ENCODE measurements at places on chromosomes 12 and 14.

- DNase-seq, result no peak
These were observed 14.8 kb downstream of the SH2B3 start for GRCh38 chr12:111420494-111420893.

DNA sequence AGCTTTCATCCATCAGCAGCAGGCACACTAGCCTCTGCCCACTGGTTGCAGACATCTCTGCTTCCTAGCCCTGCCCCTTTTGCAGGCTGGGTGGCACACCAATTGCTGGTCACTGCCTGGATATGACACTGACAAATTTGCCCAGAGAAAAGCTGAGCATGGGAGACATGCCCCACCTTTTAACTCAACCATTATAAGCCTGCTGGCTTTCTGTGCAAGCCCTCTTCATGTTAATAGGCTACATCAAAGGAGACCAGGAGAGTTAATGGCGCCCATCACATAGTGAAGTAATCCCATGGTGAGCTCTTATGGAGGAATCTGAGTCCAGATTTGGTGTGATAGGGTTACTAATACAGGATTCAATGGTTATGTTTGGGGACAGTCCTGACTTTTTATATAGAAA, 139.2 kb downstream of the KICS2 start:
- DNase-seq, result no peak

- DNase-seq, result no peak
These were observed 132.1 kb upstream of the SYT1 start for GRCh38 chr12:78732481-78732880.

GRCh38 chr12:47105914-47106674, 26.3 kb upstream of the AMIGO2 start:
- no peak for DNase-seq

GRCh38 chr12:2689879-2690278, 104.9 kb upstream of the FKBP4 start:
- no peak for DNase-seq

- DNase-seq, result no peak
These were observed 1.6 kb upstream of the MED21 start for GRCh38 chr12:27020761-27021160.

DNA sequence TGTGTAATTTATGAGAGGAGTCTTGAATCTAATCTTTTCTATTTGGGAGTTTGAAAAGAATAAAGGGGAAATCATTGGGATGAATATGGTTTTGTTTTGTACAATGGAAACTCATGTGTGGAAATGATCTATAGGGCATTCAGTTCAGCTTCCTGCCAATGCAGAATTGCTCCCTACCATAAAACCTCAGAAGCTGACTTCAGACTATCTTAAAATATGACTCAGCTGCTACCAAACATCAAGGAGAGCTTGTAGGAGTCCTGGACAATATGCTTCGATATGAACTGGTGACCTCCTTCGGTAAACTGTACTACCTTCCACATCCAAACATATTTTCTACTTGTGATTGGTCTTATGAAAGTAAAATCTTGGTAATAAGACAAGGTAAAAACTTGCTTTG, 160.6 kb downstream of the CAPZA3 start:
- no peak for DNase-seq

DNA sequence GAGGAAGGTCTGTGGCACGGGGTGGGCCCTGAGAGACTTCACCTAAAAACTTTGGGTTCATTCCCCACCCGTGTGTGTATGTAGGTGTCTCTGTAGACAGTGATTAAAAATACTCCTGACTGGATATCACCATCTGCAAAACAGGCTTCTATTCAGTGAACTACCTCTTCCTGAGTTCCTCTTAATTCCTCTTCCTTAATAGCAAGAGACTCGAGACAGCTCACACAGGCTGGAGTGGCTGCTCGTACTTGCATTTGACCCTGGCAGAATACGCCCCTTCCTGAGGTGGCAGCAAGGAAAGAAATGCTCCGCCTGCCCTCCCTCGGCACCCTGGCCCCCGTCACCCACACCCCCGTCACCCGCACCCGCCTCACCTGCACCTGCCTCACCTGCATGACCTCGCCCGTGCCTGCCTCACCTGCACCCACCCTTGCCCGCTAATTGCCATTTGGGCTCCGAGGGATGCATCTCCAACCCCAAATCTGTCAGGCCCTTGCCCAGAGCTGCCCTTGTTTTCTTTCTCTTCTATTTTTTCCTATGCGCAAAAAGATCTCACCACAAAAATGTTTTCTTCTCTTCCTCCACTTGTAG, 90.0 kb downstream of the FBXL14 start:
- no peak for DNase-seq

- DNase-seq, result no peak
These were observed 162.4 kb downstream of the CAND1 start for GRCh38 chr12:67431411-67432020.

- no peak for DNase-seq
These were observed 38.9 kb downstream of the SLC8B1 start for GRCh38 chr12:113295886-113296556.

DNA sequence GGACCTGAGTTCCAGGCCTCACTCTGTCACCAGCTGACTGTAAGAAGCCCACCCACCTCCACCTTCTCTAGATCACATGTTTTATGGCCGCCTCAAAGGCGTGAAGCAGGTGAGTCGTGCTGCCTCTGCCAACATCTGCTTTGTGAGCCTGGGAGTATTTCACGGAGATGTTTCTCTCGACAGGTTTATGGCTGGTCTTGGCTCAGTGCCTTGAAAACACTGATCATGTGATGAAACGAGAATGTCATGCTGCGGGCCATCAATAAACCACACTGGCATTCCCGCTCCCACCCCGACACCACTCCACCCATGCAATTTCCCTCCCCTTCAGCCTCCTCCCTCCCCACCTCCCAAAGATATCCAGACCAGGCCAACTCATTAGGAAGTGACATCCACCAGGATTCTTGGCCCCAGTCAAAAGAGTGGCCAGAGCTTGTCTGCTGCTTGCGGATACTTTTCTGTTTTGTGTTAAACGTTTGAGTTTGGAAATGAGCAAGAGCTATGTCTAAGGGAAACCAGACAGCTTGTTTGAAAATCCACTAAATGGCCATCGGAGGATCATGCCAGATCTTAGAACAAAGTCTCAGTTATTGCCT, 53.8 kb upstream of the NTF3 start:
- no peak for DNase-seq

- DNase-seq, result no peak
These were observed 165.3 kb downstream of the ALX1 start for GRCh38 chr12:85445060-85445938.

- peak; percentile 2 for DNase-seq
These were observed 11.9 kb downstream of the PTGDR start for GRCh38 chr14:52279408-52279807.

DNA sequence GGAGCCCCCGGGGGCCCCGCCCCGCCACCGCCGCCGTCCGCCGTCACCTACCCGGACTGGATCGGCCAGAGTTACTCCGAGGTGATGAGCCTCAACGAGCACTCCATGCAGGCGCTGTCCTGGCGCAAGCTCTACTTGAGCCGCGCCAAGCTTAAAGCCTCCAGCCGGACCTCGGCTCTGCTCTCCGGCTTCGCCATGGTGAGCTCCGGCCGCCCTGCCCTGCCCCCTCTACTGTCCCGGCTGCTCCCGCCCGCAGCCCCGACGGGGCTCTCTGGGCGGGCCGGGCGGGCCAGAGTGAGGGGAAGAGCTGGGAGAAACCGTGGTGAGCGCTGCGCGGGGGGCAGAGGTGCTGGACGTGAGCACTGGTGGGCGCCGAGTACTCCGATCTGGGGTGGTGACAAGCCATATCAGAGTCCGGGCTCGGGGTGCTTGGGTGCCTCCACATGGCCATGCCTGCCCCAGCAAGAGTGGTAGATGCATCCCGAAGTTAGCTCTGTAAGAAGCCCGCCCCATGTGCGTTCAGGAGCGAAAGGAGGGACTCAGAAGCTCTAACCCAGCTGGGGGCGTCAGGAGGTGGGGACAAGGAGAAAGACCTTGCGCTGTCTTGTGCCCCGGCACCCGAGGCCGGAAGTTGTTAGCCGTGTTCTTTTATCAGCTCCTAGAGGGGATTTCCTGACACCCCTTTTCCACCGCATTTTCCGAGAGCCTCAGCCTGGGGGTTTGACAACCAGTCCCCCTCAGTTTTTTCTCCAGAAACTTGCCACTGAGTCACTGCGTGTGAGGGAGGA, 717 bp downstream of the ORAI1 start:
- no peak for DNase-seq

DNA sequence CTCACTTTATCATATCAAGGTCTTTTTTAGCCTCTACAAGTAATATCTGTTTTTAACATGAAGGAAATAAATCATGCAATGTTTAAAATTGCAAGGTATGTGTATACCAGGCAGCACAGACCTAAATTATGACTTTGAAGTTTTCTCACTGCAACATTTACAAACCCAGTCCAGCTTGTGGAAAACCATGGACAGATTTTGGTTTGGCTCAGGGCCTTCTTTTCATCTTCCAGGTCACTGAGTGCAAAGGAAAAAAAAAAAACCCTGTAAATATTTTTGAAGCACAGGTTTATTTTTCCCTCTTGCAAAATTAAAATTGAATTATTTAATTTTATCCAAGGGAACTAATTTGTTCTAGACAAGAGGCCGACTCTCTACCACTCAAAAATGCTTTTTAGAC, 13.8 kb downstream of the MGP start:
- no peak for DNase-seq

- no peak for DNase-seq
These were observed 34.6 kb downstream of the PTPRO start for GRCh38 chr12:15356951-15357364.

- DNase-seq, result peak; percentile 96
These were observed 2.1 kb upstream of the PLEK2 start for GRCh38 chr14:67413806-67414769.

- DNase-seq, result no peak
These were observed 2.6 kb downstream of the DTX1 start for GRCh38 chr12:113059071-113059595.

GRCh38 chr12:56255671-56256070, 2.5 kb downstream of the ANKRD52 start:
- no peak for DNase-seq

DNA sequence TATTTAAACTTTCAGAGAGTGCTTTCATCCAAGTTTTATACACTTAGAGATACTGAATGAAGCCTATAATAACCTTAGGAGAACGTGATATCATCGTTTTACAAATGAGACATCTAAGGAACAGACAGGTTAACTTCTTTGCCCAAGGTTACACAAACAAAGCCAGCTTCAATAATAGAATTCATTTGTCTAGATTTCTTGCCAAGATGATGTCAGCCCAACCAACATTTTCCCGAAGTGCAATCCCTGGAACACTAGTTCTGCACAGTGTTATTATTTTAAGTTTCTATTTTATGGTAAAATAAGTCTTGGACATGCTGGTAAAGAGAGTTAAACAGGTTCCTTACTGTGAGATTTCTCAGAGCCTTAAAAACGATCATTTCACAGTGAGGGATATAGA, 174.6 kb downstream of the SLC25A21 start:
- DNase-seq, result no peak

- DNase-seq, result no peak
These were observed 333.6 kb downstream of the DPF3 start for GRCh38 chr14:72560331-72560730.

GRCh38 chr12:29510591-29511185, 13.2 kb upstream of the OVCH1 start:
- no peak for DNase-seq

DNA sequence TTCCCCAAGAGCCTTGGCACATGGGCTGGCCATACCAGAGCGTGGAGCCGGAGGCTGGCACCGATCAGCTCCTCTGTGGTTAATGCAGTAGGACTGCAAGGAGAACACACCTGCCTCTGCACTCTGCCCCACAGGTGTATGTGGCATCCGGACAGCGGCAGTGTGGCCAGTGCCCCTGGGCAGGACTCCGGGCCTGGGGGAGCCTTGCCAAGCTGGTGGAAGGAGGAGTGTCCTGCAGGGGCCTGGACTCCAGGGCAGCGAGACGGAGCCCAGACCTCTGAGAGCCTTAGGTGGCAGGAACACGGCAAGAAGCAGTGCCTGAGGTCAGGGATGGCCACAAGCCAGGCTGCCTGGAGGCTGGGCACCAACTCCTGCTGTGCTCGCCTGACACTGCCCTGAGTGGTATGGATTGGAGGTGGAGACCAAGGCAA, 5.3 kb upstream of the BEGAIN start:
- DNase-seq, result no peak

GRCh38 chr14:75230140-75230792, 48.4 kb upstream of the FOS start:
- peak; percentile 79 for DNase-seq

- no peak for DNase-seq
These were observed 49.2 kb downstream of the GUCY2C start for GRCh38 chr12:14647028-14647750.

DNA sequence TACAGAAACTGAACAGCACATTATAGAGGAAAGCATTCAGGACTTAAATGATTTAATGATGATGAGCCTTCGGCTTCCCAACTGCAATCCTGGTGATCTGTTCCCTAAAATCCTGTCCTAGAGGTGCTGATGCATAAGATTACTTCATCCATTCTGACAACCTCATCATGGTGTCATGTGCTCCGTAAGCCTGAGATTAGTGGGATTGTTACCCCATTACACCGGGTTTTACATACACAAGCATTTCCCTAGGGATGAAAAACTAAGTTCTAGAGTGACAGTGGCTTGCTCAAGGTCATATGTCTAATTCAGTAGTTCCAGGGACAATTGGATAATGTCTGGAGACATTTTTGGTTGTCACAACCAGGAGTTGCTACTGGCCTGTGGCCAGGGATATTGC, 2.5 kb upstream of the RNASE13 start:
- DNase-seq, result no peak

DNA sequence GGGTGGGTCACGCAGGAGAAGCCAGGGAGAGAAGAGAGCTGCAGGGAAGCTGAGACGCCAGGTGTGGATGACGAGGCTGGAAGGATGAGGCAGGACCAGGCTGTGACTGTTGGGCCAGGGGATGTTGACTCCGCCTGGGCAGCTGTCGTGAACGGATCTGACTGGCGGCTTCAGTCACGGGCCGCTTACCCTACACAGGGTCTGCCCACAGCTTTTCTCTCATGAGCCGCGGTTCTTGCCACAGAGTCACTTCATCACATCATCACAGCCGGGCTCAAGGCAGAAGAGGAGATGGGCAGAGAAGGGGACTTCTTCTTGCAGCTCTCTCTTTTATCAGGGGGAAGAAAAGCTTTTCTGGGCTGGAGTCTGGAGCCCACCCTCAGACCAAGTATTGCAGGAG, 7.7 kb downstream of the CLBA1 start:
- no peak for DNase-seq

DNA sequence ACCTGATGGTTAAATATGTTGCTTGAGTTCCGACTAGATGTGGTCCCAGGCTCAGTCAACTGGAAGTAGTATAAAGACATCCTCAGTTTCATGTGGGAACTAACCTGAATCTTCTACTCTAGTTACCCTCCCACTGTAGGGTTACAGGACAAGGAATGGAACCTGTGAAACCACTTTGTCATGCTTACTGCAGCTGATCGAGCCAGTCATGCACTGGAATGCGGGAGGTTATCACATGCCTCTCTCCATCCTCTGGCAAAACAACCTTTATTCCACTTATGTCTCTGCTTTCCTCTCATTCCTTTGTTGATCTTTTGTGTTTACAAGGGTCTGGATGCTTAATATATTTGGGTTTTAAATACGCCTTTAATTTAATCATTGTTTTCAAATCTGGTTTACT, 111.9 kb upstream of the DDHD1 start:
- DNase-seq, result no peak

GRCh38 chr14:22797017-22797917, 18.0 kb downstream of the SLC7A7 start:
- no peak for DNase-seq

- no peak for DNase-seq
These were observed 193.8 kb downstream of the SYT1 start for GRCh38 chr12:79058342-79058741.
